ENCODE measurements at places on chromosomes 5 and 9.

- DNase-seq = no peak
These were observed 63.3 kb downstream of the PLPP1 start for GRCh38 chr5:55471468-55471867.

DNA sequence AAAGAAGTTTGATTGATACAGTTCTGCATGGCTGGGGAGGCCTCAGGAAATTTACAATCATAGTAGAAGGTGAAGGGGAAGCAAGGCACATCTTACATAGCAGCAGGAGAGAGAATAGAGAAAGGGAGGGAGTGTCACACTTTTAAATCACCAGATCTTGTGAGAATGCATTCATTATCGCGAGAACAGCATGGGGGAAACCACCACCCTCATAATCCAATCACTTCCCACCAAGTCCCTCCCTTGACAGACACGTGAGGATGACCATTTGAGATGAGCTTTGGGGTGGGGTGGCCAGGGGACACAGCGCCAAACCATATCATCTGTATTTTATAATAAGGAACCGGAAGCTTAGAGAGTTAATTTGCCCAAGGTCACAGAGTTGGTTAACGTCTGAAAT lies 13.7 kb upstream of the FOCAD start:
- DNase-seq = no peak

DNA sequence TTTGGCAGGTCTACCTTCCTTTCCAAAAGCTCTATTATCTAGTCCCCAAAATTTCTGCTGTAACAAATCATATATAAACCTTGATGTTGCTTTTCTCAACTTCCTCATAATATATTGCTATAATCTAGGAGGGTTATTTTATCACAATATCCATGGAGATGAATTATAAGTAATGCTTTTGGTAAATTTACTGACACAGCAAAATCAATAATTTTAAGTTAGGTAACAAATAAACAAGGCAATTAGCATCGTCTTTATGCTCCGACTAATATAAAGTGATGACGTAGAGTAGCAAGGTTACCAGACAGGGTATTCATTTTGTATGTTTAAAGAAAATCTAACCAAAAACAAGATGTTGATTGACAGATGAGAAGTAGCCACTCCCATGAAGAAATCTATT lies 132.3 kb upstream of the ST8SIA4 start:
- DNase-seq = no peak

DNA sequence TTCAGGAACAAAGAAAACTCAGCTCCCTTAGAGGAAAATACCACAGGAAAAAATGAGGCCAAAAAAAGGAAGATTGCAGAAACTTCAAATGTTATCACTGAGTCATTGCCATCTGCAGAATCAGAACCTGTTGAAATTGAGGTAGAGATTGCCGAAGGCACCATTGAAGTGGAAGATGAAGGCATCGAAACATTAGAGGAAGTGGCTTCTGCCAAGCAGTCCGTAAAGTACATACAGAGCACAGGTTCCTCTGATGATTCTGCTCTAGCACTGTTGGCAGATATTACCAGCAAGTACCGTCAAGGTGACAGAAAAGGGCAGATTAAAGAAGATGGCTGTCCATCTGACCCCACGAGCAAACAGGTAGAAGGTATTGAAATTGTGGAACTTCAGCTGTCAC lies 30.8 kb upstream of the NIM1K start:
- no peak for DNase-seq

DNA sequence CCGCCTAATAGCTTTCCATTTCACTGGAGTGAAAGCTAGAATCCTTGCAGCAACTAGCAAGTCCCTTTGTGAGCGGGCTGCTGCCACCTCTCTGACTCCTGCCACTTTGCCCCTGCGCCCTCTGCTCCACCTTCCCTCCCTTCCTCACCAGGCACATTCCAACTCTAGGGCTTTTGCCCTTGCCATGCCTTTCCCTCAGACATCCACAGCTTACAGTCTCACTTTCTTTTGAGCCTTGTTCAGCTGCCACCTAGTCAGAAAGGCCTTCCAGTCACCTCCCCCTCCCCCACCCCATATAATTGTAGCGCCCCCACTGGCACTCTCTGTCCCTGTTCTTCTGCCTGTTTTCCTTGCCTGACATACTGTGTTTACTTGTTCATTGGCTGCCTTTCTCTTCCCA lies 31.0 kb downstream of the CYSTM1 start:
- DNase-seq = no peak

DNA sequence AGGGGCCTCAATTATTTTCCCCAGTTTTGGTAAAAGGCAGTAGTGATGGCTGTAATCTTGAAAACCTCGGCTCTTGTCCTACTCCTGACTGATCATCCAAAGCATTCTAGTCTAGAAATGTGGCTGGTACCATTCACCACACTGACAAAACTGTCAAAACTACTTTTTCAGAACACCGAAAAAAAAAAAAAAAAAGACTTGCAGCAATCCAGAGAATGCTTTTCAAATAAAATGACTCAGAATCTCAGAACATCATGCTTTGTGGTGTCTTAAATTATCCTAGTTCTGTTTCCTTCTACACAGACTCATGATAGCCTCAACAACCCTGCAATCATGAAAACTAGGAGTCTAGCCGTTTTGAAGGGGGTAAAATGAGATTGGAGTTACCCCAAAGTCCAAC lies 13.4 kb downstream of the SLC28A3 start:
- no peak for DNase-seq

Measured in C1 segment of cervical spinal cord (tissue), 14 donors.